NCI-H187 treated with DMSO at 0.1 percent for 48 hours (cell line): ENCODE measurements at places on chromosomes 5 and 9.

GRCh38 chr5:170501931-170502330 lies 1.9 kb upstream of the KCNIP1 start:
- no peak for DNase-seq

DNA sequence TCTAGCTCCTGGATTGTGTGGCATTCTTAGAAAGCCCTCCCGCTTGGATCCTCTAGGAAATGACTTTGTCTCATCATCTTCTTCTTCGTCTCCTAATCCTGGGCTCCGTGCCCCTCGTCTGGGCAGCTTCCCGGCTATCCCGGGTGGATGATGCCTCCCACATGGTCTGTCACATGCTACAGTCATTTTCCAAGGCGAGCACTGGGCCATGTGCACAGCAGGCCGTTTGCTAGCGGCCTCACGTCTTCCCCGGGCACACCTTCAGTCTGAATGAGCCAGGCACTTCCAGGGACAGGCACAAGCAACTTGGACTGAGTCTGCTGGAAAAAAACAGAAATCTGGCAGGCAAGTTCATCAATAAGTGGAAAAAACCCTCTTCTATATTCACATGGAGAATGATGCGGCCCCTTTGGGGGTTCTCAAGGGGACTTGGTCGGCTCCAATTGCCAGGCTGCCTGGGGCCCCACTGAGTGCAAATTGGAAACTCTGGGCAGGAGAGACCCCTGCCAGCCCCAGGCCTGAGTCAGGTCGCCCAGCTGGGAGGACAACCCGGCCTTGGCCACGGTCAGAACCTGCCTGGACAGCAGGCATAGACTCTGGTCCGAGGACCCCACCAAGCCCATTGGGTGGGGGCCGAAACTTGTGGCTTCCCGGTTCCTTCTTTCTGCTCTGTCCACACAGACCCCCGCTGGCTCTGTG lies 11.1 kb upstream of the WNK2 start:
- DNase-seq, result no peak

DNA sequence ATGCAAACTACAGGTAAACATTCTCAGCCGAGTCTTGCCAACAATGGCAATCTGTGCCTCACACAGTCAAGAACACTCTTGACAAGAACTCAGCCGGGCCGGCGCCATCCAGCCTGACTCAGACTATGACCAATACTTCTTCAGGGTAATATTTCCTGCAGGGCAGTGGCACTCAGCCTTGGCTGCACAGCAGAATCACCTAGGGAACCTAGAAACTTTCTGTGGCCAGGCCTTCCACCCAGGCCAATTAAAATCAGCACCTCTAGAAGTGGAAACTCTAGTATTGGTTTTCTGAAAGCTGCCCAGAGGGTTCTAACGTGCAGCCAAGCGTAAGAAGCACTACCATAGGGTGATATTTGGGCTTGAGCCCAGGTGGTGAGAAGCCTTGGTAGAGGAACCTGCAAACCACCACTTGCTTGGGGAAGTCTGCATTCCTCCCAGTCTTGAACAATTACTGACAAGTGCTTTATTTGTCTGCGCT lies 120.6 kb downstream of the TTLL11 start:
- peak; percentile 22 for DNase-seq

DNA sequence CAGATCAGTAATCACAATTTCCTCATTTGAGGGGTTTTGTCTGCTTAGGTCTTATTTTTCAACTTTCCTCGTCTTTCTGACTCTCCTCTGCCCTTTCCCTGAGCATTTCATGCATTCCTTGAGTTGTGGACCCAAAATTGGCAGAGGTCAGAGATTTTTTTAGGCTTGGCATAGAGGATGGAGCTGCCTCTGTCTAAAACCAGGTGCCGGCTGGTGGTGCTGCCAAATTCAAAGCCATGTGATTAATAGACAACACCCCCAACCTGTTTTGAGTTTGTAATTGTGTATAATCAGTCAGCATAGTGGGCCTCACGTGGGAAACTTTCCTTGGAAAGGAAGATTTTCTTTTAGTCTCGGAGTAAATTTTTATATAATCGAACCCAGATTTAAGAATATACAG lies 39.6 kb downstream of the TJP2 start:
- DNase-seq, result no peak

- no peak for DNase-seq
Measured at GRCh38 chr9:113738893-113739604, 137.1 kb upstream of the ZNF618 start.

DNA sequence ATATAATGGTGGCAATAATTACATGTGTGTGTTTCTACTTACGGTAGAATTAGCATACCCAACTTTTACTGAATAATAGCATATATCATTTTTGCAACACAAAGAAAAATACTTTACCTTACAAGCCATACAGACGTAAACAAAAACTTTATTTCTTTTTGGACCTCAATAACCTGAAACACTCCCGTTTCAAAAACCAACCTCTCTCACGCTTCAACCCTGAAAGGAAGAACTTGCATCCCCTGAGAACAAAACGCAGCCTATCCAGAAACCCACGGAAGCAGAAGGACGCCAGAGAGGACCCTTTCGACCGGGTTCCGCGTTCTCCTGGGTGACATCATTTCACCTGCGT lies at the start of gene RNF38:
Gene RNF38 (minus strand): TSS at position 290 of the 352 bp plus-strand sequence. CDS start 161 bp downstream, at position 129.
- no peak for DNase-seq

DNA sequence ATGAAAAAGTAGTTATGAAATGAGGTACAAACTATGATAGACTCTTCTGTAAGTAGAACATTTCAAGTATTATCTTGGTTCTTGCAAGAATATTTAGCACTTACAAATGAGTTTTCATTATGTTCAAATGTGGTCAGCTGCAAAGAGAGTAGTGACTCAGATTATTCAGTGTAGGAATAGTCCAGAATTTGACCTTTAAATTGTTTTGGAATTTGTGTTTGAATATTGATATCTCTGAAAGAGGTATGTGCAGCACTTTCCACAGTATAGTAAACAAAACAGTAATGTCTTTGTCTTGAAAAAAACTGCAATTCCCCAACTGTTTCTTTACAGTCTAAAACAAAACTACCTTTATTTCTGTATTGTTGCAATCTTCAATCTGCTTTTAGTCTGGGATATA lies 56.1 kb downstream of the WDR70 start:
- DNase-seq, result no peak

- DNase-seq, result peak; percentile 75
Measured at GRCh38 chr5:149320791-149321330, 24.4 kb upstream of the GRPEL2 start.

- DNase-seq, result no peak
Measured at GRCh38 chr9:97470076-97470475, 31.4 kb upstream of the TMOD1 start.

GRCh38 chr9:79555474-79556089 lies 16.2 kb upstream of the TLE4 start:
- no peak for DNase-seq

GRCh38 chr5:143168171-143168741 lies 235.2 kb downstream of the NR3C1 start:
- DNase-seq, result no peak

GRCh38 chr5:108251350-108251749 lies 130.5 kb downstream of the FBXL17 start:
- DNase-seq, result no peak

GRCh38 chr5:139148986-139149385 lies 49.2 kb downstream of the SIL1 start:
- DNase-seq, result no peak

DNA sequence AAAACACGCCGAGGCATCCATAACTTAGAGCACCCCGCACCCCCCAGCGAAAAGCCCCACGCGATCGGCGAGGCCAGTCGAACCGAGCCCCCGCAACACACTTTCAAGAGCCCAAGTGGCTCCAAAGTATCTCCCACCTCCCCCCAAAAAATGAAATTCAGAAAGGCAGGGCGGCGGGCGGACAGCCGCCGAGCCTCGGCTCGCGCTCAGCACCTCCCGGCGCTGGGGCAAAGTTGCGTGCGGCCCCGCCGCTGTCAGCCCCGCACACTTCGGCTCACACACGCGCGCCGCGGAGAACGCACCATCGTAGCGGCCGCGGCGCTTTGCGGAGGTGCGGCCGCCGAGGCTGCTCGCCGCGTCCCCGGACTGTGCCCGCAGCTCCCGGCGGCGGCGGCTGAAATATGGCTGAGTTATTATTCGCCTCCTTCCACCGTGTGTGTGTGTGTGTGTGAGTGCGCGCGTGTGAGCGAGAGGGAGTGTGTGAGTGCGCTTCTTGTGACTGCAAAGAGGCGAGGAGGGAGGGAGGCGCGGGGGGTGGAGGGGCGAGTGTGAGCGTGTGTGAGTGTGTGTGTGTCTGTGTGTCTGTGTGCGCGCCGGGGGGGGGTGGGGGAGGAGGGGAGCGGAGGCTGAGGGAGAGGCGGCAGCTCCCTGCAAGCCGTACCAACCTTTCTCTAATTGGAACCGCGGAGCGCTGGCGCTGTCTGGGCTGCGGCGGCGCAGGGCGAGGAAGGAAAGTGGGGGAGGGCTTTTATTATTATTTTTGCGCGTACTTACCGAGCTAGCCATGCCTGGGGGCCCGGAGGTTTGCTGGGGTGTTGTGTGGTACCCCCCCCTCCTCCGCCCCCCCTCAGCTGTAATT lies 599 bp downstream of the MLLT3 start:
- no peak for DNase-seq

DNA sequence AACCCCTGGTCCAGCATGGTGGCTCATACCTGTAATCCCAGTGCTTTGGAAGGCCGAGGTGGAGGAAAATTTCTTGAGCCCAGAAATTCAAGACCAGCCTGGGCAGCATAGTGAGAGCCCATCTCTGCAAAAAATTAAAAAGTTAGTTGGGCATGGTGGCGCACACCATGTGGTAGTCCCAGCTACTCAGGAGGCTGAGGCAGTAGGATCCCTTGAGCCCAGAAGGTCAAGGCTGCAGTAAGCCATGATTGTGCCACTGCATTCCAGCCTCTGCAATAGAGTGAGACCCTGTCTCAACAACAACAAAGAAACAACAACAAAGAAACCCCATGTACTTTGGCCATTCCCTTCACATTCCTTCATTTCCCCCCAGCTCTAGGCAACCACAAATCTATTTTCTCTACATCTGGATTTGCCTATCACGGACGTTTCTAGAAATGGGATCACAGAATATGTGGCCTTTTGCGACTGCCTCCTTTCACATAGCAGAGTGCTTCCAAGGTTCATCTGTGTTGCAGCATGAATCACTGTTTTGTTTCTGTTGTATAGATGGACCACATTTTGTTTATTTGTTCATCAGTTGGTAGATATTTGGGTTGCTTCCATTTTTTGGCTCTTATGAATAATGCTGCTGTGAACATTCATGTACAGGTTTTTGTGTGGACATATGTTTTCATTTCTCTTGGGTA lies 17.9 kb downstream of the MIGA2 start:
- no peak for DNase-seq

GRCh38 chr9:88435336-88435735 lies 47.1 kb downstream of the SPIN1 start:
- no peak for DNase-seq

- DNase-seq, result no peak
Measured at GRCh38 chr5:123755653-123756317, 243.8 kb downstream of the CSNK1G3 start.

DNA sequence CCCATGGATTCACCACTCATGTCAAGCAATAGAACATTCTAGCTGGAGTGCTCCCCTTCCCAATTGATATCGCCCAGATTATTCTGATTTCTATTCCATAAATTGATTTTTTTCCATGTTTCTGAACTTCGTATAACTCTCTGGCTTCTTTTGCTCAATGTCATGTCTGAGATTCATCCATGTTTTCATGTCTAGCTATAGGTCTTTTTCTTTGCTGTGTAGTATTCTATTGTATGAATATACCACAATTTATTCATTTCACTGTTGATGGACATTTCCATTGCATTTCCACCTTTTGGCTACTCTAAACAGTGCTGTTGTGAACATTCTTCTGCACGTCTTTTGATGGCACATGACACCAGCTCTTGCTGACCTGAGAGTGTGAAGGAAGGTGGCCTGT lies 19.6 kb downstream of the PTPA start:
- DNase-seq, result no peak

- no peak for DNase-seq
Measured at GRCh38 chr5:126577415-126577814, 17.6 kb downstream of the ALDH7A1 start.

- no peak for DNase-seq
Measured at GRCh38 chr5:180350711-180351465, 2.2 kb downstream of the GFPT2 start.

DNA sequence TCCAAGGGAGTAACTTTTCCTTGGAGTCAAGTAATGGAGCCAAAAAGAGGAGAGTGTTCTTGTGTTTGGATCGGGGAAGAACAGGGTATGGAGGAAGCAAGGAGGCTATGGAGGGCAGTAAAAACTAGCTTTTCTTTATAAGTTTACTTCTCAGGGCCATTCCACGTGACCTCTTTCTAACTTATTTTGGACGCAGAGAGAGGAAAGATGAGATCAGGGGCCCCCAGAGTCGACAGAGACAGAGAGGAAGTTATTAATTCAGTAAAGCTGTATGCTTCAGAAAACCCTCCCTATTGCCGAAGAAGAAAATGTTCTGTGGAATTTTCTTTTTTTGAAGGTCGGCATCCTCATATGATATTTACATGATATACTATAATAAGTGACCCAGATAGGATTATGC lies 233.8 kb upstream of the MPDZ start:
- no peak for DNase-seq

DNA sequence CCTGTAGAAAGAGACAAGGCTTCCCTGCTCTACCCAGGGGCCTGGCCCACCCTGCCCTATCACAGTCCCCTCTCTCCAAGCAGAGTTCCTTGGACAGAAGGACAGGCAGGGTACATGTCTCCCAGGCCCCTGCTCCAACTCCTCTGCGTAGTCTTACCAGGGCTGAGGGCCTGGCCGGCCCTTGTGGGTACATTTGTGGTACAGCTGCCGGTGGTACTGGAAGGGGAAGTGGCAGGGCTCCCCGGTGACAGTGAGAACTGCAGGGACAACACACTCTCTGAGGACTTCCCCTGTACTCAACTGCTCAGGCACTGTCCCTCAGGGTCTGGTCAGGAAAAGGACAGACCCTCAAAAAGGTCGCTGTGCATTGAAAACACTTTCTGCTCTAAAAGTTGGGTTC lies 3.6 kb downstream of the F12 start:
- DNase-seq, result no peak

DNA sequence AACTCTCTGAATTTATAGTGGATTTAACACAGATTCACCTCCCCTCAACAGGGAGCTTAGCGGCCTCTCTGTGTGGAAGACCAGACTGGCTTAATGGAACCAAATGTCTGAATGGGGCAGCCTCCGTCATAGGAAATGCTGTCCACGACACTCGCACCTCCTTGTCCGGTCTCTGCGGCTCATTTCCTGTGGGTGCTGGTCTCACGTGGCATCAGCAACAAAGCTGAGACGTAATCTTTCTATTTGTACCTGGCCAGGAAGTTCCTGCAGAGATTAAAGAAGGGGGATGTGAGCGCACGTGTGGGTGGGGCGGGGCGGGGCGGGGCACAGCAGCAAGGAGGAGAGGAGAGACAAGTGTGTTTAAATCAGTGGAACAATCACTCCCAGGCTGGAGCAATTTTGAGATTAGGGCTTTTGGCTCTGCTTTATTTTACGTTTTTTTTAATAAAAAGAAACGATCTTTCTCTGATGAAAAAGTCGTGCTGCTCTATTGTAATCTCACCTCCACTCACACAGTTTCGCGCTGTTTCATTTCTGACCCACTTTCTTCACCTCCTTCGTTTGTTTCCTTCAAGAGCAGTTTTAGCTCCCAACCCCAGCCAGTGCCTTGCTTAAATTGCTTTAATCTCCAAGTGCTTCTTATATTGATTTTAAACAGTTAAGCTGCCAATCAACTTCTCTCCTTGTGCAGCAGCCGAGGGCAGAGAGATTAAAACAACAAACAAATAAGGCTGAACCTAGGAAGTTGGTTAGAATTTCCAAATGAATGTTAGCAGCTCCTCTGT lies 132.2 kb upstream of the ASTN2 start:
- DNase-seq, result no peak
